ENCODE measurements at places on chromosomes 7 and 10.
A peak's percentile ranks its signal among the peaks of the same experiment; 100 is the strongest.

DNA sequence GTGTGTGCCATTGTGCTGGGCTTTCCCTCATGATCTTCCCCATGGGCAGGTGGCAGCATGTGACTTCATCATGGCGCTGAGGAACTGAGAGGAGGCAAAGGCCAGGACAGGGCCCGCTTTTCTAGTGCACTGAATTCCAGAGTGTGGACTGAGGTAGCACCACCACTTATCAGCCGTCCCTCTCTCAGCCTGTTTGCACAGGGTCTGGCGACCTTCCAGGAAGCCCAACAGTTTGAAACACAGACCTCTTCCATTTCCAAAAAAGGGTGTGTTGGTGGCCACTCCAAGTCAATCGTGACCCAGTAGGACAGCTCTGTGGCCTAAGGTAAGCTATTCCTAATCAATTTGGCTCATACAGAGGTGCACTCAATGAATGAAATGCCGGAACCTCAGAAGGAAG lies 4.4 kb downstream of the DNAJC30 start:
- no peak for DNase-seq

GRCh38 chr7:85095366-85095765 lies 91.5 kb downstream of the SEMA3D start:
- no peak for DNase-seq

GRCh38 chr10:119769886-119770285 lies 44.0 kb downstream of the INPP5F start:
- no peak for DNase-seq

DNA sequence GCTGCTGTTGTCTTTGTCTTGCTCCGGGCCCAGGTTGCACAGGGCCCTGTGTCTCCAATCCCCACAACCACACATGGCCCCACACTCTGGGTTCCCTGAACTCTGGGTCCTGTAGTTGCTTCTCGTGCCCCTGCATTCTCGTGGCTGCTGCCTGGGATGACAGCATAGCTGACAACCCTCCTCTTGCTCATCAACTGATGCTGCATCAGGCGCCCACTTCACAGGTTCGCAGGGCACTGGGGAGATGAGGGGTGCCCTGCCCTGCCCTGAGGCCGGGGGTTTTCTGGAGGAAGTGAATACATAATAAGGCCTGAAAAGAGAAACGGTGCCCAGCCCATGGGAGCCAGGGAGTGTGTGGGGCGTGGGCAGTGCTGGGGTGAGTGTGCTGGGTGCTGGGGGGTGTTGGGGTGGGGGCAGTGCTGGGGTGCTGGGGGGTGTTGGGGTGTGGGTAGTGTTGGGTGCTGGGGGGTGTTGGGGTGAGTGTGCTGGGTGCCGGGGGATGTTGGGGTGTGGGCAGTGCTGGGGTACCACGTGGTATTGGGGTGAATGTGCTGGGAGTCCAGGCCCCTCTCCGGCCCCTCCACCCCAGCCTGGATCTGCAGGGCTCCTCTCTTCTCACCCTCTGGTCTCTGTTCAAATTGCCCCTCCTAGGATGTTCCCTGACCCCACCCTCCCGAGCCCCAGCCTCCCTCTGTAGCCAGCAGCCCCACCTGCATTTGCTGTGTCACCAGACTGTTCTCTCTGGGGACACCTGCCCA lies 2.0 kb upstream of the MTG1 start:
- DNase-seq: no peak

DNA sequence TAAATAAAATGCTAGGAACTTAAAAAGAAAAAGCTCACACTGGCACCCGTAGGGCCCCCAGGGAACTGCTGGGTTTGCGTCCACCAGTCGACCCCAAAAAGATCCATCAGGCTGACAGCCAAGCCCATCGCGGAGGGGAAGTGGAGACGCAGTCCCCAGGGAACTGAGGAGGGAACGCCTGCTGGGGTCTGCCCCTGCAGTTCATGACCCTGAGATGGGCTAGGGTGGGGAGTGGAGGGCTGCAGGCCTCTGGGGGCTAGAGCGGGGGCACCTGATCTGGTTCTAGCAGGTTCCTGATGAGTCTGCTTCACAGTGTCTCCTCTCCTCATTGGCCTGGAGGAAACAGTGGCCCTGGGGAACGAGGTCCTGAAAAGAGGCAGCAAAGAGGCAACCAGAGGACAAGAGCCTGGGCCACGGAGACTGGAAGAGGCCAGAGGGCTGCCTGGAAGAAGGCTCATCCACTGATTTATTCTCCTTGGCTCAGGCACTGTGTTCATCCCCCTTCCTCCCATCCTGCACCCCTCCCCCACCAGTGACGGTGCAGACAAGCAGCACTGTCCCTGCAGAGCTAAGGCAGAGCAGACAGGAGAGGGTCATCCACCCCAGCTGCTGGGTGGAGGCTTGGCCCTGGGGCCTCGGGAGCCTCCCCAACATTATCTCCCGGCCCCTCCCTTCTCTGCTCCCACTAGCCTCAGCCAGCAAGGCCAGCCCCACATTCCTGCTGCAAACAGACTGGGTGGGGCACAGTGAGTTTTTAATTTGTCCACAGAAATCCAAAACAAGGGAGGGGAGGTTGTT lies 24.7 kb upstream of the HSPA12A start:
- no peak for DNase-seq

DNA sequence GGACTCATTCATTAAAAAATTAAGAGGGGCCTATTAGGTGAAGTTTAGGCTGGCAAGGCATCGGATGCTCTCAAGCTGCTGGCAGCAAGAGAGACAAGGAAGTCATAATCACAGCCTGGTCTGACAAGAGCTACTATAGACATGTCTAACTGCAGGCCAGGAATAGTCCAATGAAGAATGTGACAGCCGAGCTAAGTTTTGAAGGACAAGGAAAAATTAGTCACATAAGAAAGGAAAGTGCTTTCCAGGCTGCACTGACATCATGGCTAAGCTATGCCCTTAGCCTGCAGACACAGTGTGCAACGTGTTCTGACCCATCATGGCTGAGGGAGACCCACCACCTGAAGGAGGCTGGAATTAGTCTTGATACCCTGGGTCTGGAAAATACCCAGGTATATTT lies 281.1 kb downstream of the PLXNA4 start:
- DNase-seq: no peak

DNA sequence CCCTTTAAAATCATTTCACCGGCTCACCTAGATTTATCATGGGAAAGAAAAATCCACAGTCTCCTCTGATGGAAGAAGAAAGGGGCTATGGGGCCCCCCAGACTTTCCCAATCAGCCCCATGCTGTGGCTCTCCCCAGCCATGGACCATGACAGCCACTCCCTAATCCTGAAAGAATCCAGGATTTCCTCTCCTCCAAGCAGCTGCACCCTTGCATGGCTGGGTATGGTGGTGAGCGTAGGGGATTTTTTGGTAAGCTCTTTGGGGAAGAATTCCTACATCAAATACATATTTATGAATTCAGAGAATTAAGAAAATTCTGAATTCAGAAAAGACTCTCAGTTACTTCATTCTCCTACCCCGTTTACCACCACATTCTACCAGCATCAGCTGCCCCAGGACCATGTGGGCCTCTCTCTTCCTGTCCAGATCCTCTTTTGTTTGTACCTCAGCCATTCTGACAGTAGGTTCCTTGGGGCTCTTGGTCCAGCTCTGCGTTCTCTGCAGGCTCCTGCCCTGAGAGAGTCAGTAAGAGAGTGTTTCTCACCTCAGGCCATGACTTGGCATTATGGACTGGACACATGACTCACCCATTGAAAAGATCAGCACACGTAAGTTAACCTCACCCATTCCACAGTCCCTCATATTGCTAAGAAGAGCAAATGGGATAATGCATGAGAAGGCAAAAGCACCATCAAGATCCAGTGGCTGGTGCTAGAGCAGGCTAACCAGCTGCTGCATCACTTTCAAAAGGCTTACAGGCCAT lies 337.8 kb downstream of the ELMO1 start:
- no peak for DNase-seq

DNA sequence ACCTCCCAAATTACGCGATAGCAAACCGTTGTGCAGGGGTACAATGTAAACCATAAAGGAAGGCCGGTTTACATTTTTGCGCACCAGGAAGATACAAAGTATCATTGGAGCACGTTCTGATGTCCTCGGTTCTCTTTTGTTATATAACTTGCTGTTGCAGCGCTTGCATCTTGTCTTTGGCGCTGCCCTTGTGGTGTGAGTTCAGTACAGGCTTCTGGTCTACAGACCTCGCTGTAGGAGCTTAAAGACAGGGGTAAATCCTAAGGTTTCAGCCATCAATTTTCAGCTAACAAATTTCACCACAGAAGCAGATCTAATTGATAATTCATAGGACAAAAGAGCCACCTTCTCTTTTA lies 1.5 kb upstream of the MKX start:
- no peak for DNase-seq

DNA sequence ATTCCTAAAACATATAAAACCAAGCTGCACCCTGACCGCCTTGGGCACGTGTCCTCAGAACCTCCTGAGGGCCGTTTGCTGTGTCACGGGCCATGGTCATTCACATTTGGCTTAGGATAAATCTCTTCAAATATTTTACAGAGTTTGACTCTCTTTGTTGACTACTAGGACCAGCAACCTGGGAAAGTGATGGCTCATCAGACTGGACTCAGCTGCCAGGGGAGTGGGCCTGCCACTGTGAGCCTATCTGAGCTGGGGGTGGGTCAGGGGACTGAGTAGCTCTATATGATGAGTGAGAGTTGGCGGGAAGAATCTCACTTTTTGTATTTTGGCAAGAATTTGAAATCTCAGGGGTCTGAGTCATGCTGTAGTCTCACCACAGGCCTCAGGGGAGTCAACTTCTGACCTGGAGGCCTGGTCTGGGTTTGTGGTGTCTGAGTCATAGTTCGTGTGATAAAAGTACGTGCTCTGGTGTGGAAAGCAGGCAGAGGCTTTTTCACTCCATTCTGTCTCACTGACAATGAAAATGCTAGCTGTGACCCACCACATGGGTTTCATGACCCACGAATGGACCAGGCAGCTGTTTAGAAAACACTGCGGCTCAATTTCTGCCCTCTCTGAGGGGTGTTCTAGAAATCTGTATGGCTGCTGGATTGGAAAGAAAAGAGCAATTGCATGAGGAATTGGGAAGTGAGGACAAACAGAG lies 4.2 kb upstream of the UPP1 start:
- DNase-seq: peak; percentile 81

GRCh38 chr10:18498998-18499397 lies 152.4 kb downstream of the NSUN6 start:
- DNase-seq: no peak

- DNase-seq: no peak
Observed at GRCh38 chr10:32308027-32308603, 38.8 kb downstream of the EPC1 start.

DNA sequence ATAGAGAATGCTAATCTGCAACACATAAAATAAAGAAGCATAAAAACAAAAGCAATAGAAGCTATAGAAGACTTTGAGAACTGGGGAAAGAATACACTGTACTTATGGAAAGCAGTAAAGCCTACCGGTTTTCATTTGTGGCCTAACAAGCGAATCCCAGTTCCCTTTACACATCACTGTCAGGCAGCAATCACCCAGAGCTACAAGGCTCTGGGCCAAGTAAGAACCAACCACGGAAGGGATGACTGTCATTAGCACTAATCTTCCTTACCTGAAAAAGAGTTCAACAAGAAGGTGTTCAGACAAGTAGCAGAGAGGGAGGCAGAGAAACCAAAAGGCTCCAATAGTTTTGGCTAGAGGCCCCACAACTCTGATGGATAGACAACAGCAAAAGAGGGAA lies 15.0 kb downstream of the CCDC6 start:
- no peak for DNase-seq

DNA sequence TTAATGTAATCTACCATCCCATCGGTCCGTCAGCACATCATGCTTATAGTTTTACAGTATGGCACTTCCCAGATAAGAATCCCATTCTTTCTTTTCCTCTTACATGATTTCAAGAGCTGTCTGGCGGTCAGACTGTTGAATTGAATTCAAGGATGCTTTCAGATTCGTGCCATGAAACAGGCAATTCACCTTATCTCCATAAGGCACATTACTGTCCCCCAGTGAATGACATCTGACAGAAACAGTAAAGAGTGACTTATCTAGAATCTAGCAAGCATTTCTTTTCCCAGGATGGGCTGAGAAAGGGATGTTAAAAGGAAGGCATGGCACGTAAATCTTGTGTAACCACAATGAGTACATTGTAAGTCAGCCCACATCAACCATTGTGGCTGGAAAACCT lies 61.1 kb upstream of the SEM1 start:
- no peak for DNase-seq

DNA sequence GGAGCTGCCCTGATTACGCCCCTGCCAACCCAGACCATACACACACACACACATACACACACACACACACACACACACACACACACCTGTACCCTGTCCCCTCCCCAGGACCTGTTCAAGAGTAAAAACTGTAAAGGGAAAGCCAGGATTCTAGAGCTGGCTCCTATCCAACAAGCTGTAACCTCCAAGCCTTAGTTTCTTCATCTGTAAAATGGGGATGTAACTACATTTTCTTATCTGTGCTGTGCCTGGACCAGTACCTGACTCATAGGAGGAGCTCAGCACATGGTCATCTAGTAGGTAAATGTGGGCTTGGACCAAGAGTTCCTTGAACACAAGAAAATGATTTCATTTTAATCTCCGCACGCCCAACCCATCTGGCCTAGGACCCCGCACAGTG lies 128.8 kb downstream of the ZMIZ1 start:
- no peak for DNase-seq

- DNase-seq: no peak
Observed at GRCh38 chr7:22542254-22542653, 42.3 kb upstream of the STEAP1B start.

GRCh38 chr10:43901302-43901701 lies 252.6 kb upstream of the ZNF32 start:
- DNase-seq: no peak

GRCh38 chr10:34037499-34037898 lies 703.0 kb upstream of the NRP1 start:
- DNase-seq: no peak

DNA sequence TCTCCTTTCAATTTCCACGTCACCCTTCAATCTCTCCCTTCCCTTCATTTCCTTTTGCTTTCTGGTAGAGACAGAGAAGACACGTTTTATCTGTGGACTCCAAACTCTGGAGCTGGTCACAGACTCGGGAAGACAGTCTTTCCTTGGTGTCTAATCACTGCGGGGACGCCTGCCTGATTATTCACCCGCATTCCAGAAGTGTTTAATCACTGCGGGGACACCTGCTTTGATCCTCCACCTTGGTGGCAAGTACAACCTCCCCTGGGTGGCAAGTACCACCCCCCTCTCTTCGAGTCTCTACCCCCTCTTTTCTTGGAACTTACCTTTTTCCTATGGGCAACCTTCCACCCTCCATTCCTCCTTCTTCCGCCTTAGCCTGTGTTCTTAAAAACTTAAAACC lies 15.3 kb upstream of the LRRC61 start:
- DNase-seq: no peak

GRCh38 chr7:121475806-121476205 lies 79.7 kb upstream of the FAM3C start:
- DNase-seq: no peak

DNA sequence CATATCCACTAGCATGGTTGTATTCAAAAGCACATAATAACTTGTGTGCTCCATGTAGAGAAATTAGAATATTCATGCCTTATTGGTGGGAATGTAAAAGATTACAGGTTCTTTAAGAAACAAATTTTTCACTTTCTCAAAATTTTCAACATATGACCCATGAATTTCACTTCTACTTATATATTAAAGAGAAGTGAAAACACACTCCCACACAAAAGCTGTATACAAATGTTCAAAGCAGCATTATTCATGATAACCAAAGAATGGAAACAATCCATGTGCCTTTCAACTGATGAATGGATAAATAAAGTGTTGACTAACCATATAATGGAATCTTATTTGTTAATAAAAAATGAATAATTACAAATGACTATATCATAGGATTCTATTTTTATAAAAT lies 694.5 kb upstream of the PCDH15 start:
- DNase-seq: no peak

- DNase-seq: no peak
Observed at GRCh38 chr7:68411742-68412141, 1186.5 kb upstream of the AUTS2 start.

- no peak for DNase-seq
Observed at GRCh38 chr10:131785121-131785460, 115.7 kb upstream of the PPP2R2D start.

Data from stimulated activated CD4-positive, alpha-beta T cell treated with anti-CD3 and anti-CD28 coated beads, Interleukin-4, amount 100 ng/mL, for 4 hours (primary cell).